ENCODE measurements at places on chromosomes 5 and 9. TPM values are rescaled to one million over a fixed set of nuclear protein-coding genes. Genes with fewer than 3 reads are reported as not detected.
A peak's percentile ranks its signal among the peaks of the same experiment; 100 is the strongest.

DNA sequence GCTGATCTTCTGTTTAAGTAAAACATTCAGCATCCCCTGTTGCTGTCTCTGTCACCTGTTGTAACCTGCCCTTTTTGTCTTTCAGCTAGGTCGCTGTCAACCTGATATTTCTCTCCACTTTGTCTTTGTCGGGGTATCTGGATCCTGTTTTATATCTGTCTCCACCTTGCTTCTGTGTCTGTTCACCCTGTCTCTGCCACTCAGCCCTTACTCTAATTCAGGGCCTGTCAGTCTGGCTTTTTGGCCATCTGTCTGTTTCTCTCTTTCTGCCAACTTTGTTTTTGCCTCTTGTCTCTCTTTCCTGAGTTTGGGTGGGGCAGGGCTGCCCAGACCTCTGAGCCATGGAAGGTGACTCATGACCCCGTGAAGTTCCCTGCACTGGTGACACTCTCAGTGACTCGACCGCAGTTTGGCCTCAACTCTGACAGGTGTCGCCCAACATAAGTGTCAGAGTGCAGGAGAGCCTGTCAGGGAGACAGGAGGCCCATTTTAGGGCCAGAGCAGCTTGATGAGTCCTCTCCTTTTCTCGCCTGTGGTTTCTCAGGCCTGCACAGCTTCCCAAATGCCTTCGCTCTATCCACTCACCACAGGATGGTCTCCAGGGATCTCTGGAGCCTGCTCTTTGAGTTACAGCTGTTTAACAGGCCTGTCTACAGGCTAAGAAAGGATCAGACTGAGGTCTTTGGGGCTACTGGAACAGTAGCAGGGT is 868 bp downstream of the ZBTB43 start:
- peak overlapping the region; percentile 72 for H3K27ac ChIP-seq
- no peaks in the 10 kb centered on the region for H3K36me3 ChIP-seq
- no peaks in the 10 kb centered on the region for H3K27me3 ChIP-seq
- peaks cover 13% of the 10 kb centered on the region for H3K4me1 ChIP-seq

The BAAT gene
- 5.0 TPM for total RNA-seq

The DMGDH gene
- total RNA-seq = 4.9 TPM

GRCh38 chr5:38603691-38604090 is 47.2 kb upstream of the LIFR start:
- no peaks in the 10 kb centered on the region for H3K27me3 ChIP-seq
- H3K36me3 ChIP-seq = no peaks in the 10 kb centered on the region
- DNase-seq = no peak
- no peak overlapping the region for H3K27ac ChIP-seq
- H3K4me3 ChIP-seq = no peak overlapping the region

- no peak for DNase-seq
- H3K4me1 ChIP-seq = no peaks in the 10 kb centered on the region
- no peak overlapping the region for H3K27ac ChIP-seq
- no peak overlapping the region for H3K4me3 ChIP-seq
- H3K27me3 ChIP-seq = no peaks in the 10 kb centered on the region
- no peaks in the 10 kb centered on the region for H3K36me3 ChIP-seq
Measured at GRCh38 chr5:157766902-157767301, 23.4 kb downstream of the LSM11 start.

DNA sequence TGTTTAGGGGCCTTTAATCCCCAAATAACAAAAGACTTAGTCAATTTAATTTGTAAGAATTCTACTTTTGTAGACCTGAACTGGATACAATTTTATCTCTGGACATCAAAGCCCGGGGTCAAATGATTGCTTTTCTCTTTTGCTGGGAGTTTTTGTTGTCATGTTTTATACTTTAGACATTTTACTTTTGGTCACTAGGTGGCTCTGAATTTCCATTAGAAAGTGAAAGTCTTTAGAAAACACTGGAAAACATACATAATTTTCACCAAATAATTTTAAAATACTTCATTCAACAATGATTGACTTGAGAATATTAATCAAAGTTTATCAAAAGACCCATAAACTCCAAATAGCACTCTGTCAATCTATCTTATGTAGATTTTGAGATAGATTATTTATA is 2.8 kb upstream of the PCA3 start:
- H3K27ac ChIP-seq = no peak overlapping the region
- H3K36me3 ChIP-seq = no peaks in the 10 kb centered on the region
- H3K4me3 ChIP-seq = no peak overlapping the region
- no peaks in the 10 kb centered on the region for H3K4me1 ChIP-seq
- no peak for DNase-seq

The CDX1 gene
- total RNA-seq = not detected
